ENCODE measurements at places on chromosomes 5 and 9.

DNA sequence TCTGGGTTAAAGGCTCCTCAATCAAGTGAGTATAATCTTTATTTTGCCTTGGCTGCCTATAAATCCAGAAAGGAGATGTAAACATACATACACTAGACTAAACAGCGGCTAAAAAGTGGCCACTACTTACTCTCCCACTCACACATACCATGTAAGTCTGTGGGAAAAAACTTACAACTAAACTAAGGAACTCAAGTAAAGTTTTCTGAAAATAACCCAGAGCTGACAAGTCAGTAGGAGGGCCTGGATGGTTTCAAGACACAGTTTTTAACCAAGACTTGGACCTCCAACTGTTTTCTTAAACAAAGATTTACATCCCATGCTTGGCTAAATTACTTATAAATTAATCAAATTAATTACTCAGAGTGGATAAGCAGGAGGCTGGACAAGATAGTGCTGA, 64.5 kb downstream of the CEP120 start:
- no peak for DNase-seq

- no peak for DNase-seq
Observed at GRCh38 chr5:81717860-81718259, 33.0 kb downstream of the SSBP2 start.

- DNase-seq = no peak
Observed at GRCh38 chr5:5078009-5078897, 61.9 kb upstream of the ADAMTS16 start.

DNA sequence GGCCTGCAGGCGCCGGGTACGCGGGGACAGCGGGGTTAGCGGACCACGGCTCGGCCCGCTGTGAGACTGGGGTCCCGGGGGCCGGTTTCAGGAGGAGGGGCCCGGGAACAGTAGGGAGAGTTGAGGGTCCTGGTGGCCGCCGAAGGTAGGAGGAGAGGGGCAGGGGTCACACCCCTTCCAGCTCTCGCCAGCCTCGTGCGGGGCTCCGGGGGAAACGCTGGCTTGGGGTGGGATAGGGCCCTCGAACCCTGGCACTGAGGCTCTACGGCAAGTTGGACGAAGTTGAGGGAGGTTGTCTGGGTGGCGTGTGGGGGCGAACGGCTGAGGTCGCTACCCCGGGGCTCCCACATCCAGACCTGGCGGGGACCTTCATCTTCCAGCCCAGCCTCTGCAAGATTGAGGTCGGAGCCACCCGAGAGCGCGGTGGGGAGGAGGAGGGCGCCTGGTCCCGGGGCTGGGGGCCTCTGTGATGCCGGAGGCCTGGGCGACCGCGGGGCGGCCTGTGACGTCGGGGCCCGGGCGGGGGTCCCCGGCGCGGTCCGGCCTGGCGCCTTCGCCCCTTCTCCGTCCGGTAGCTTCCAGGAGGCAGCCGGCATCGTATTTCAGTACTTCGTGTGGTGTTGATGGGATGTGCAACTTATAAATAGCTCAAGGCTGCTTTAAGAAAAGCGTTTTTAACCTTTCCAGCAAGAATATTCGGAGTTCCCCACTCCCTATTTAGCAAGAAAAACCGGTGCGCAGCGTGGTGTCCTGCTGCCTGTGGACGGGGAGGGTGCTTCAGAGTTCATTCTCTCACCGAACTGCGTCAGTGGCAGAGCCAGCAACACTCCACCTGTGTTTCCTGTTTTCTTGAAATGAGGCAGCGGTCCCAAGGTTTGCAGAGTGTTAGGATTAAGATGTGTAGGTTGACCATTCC, 902 bp downstream of the HABP4 start:
- DNase-seq = peak; percentile 24

DNA sequence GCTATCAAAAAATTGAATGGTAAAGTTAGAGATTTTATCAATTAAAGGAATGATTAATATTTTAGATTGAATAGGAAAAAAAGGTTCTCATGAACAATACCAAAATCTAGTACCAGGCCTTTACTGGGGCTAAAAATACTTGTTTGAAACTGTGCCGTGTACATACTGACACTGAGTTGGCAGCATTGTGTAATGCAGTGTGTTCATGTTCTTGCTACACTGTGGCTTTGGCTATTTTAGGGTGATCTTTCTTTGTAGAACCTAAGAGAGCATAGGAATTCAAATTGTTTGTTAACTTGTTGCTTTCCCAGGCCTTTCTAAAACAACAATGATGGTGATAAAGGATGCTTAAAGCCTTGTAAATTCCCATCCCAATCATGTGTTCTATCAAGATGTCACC, 80.9 kb downstream of the KIF4B start:
- DNase-seq = no peak

- DNase-seq = no peak
Observed at GRCh38 chr5:142827934-142828576, 57.9 kb downstream of the ARHGAP26 start.

DNA sequence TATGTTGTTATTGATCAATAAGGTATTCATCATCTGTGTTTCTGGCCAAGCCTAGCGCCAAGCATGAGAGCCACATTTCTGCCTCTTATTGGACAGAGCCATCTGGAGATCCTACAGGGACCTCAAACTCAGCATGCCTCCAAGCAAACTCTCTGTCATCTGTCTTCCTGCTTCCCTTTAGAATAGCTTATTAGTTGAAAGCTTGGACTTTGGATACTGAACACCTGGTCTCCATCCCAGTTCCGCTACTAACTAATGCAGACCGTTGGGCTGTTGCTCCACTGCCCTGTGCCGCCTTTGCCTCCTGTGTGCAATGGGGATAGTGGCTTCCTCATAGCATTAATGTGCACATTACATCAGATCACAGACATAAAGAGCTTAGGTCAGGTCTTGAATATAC, 65.5 kb downstream of the MAP1B start:
- no peak for DNase-seq

- DNase-seq = no peak
Observed at GRCh38 chr5:61737964-61738340, 405.9 kb downstream of the ZSWIM6 start.

Data from stimulated activated CD4-positive, alpha-beta T cell treated with anti-CD3 and anti-CD28 coated beads, Interleukin-2, amount 100 ng/mL, for 48 hours (primary cell).